Right forelimb (tissue), 1 donor: ENCODE measurements at places on chromosomes 1 and 21.
A peak's percentile ranks its signal among the peaks of the same experiment; 100 is the strongest.

- DNase-seq, result no peak
Measured at GRCh38 chr1:13764588-13765332, 64.8 kb downstream of the PRDM2 start.

- no peak for DNase-seq
Measured at GRCh38 chr1:51410568-51411460, 80.5 kb upstream of the TTC39A start.

GRCh38 chr1:7510389-7510931 lies 260.6 kb upstream of the VAMP3 start:
- DNase-seq, result no peak

GRCh38 chr1:26999440-26999987 lies 6.0 kb downstream of the TRNP1 start:
- no peak for DNase-seq

DNA sequence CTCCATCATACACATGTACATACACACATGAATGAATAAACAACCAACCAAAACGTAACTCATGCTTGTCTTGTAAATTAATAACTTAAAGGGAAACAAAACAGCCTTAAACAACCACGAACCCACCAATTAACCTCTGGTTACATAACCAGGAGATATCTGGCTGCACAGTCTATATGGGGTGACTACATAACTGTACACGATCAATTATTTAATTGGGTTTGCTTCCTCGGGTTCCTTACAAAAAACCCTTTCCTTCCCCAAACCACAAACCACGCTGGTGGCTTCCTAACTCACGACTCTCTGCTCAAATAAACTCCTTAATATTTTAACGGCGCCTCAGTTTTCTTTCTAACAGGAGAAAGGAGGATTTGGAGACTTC lies 744 bp downstream of the ZNF670 start:
- DNase-seq, result no peak

DNA sequence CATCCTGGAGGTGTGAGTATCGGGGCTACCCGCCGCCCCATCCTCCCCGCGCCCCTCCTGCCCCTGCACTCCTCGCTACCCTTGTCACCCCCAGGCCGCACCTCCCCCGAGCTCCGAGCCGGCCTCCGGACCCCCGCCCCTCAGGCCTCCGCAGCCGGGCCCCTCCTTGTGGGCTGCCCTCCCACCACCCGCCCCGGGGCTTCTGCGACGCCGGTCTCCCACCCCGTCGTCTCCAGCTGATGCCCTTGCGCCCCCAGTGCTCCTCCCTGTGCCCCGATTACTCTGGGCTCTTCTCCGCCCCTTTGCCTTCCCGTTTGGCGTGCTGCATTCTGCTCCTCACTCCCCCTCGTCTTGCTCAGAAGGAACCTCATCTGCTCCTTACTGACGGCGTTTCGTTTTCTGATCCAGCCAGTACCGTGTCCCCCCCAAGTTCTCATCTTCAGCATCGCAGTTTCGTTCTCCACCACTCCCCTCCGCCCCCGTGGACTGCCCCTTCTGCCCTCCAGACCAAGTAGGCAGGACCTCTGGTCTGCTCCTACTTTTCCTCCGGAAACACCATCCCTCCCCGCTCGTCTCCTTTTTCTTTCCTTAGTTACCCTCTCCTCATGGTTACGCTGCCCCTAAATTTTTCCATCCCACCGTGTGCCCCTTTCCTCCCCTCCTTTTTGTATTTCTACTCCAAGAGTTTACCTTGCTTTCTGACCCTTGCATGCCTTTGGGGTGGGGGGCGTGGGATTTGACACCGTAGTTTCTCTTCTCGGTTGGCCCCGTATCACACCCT lies 841 bp downstream of the SNX27 start:
- DNase-seq, result peak; percentile 56

- no peak for DNase-seq
Measured at GRCh38 chr1:67214420-67215174, 48.3 kb downstream of the IL23R start.

DNA sequence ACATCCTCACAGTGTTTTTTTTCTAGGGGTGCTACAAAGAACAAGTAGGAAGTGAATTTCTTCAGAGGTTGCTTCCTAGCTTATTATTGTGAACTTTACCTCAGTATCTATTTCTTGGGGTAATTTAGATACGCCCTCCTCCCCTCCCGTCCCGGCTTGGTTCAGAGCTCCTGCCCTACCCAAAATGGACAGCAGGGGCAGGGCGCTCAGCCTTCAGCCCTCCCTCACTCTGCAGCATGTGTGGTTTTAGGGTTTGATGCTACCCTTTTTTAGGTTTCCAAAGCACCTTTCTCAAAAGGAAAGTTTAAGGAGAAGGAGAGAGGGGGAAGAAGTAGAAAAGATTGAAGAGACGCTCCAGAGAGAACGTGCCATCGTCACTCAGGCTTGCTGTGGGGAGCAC lies 16.9 kb upstream of the POGK start:
- no peak for DNase-seq

- no peak for DNase-seq
Measured at GRCh38 chr21:35229290-35229689, 180.2 kb upstream of the RUNX1 start.

DNA sequence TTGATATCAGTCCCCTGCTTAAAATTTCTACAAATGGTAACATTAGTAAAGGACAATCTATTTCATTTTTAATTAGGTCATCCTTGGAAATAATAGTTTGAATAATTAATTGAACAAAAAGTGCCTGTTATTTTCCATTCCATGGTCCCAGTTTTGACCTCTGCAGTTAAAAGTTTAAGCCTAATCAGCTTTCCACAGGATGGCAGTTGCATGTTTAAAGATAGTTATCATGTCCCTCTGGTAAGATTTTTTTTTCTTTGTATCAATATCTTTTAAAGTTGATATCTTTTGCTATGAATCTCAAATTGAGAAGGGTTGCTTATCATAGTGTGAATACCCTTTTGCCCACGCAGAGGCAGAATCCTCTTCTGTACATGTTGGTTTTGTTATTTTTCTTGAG lies 90.4 kb downstream of the HS2ST1 start:
- no peak for DNase-seq

GRCh38 chr1:64248065-64248464 lies 44.6 kb downstream of the UBE2U start:
- DNase-seq, result no peak

DNA sequence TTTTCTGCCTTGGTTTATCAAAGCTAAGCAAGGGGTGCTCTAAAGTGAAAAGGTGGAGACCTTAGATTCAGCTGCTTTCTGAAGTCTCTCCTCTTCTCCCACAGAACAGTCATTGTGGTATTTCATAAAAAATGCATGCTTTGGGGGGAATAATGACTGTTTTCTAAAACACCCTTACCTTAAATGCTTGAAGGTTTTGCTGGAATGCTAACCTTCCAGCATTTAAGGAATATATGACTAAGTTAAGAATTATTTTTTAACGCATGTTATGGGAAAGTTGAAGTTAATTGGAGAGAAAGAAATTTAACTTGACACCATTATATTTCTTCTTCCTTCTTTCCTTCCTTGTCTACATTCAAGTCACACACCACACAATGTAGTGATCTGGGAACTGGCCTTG lies 162.5 kb downstream of the ROR1 start:
- no peak for DNase-seq

DNA sequence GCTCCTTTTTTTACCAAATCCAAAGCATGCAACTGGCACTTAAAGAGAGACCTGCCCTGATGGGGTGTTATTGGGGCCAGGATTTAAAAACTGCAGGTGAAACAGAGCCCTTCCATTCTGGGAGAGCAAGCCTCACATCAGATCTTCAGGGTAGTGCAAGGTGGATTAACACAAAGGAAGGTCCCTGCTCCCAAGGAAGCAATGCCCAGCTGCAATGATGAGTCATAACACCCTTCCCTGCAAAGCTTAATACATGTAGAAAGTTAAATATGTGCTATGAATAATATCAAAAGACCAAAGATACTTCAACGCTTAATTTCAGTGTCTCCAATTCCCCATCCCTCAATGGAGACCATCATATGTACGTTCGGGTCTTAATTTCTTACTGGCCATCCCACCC lies 508.0 kb downstream of the OMA1 start:
- no peak for DNase-seq

DNA sequence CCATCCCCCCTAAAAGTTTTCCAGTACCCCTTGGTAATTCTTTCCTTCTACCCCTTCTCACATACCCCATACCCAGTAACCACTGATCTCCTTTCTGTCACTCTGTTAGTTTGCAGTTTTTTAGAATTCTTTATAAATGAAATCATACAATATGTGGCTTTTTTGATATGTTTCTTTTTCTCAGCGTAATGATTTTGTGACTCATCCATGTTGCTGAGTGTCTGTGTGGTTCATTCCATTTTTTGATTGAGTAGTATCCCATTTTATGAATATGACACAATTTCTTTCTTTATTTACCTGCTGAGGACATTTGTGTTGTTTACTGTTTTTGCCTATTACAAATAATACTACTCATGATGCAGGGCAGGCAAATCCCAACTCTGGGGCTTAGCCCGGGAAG lies 1605.3 kb downstream of the BRINP3 start:
- no peak for DNase-seq

- peak; percentile 32 for DNase-seq
Measured at GRCh38 chr21:38915546-38915945, 109.8 kb downstream of the ETS2 start.

GRCh38 chr1:48470950-48471690 lies 884 bp downstream of the SPATA6 start:
- DNase-seq, result peak; percentile 59

GRCh38 chr1:225880636-225881035 lies 1.5 kb downstream of the TMEM63A start:
- peak; percentile 44 for DNase-seq

DNA sequence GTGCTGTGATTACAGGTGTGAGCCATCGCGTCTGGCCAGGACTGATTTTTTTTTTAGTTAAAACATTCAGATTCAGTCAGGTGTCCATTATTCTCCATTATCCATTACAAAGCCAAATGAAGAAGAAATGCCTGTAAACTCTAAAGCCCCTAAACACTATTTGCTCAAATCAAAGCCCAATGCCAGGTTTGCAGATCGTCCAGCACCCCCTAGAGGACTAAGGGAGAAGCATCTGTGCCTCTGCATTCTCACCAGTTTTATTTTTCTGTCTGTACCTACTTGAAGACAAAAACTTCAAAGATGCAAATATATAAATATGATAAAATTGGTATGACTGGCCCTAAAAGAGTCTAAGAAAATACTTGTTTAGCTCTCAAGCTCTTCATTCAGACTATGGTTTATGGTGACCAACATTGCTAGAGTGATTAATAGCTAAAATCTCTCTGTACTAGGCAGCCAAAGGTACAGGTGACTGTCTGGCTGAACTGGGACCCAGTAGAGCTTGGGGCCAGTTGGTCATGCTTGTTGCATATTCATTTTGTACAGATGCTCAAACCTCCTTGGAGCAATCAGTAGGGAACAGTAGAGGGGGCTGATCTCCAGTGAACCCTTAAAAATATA lies 138.4 kb downstream of the SYT2 start:
- DNase-seq, result no peak

DNA sequence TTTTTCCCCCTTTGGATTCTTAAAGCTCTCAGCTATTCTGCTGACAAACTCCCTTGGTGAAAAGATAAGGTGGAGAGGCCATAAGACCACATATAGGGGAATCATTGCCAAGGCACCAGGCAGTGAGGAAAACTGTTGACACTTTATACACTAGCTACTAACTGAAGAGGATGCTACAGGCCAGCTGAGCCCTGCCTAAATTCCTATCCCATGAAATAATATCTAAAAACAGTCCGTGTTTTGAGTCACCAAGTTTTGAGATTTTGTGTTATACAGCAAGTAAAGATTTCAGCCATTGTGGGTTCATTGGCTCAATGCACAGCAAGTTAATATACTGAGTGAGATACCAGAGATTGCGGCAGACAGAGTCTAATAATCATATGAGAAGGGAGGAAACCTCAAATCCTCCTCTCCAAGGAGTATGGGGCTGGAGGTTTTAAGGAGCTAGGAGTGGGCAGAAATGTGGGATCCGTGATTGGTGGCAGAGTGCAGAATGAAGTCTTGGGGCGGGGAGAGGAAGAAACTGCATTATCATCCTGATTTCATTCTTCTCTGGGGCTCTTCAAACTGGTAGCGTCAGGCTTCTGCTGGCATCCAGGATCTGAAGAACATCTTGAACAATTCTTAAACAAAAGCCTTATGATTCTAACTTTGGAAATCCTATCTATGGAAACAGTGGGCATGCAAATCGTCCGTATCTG lies 9.2 kb downstream of the CLDN8 start:
- no peak for DNase-seq

GRCh38 chr1:18820791-18821641 lies 38.4 kb downstream of the TAS1R2 start:
- DNase-seq, result peak; percentile 91

GRCh38 chr1:192592981-192593708 lies 17.6 kb downstream of the RGS1 start:
- DNase-seq, result no peak

- DNase-seq, result no peak
Measured at GRCh38 chr1:220705782-220706181, 15.6 kb downstream of the C1orf115 start.

DNA sequence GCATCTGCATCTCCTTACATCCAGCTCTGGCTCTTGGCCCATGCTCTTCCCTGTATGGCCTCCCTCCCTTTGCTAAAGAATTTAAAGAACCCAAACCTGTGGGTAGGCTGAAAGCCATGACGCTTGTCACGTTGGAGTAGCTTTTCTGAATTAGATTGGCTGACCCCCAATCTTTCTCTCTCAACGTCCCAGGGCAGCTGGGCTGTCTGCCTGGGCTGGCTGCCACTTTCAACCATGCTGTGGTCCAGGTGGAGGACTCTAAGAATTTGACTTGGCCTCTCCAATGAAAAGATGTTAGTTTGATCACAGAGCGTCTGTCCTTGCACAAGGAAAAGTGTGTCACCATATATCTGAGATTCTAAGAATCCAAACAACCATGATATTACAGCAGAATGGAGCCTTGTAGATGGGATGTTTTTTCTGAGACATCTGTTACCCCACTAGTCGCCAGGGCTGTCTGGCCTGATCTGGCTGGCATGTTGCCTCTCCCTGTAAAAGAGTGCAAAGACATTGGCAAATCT lies 6.5 kb upstream of the IGSF3 start:
- DNase-seq, result peak; percentile 90

DNA sequence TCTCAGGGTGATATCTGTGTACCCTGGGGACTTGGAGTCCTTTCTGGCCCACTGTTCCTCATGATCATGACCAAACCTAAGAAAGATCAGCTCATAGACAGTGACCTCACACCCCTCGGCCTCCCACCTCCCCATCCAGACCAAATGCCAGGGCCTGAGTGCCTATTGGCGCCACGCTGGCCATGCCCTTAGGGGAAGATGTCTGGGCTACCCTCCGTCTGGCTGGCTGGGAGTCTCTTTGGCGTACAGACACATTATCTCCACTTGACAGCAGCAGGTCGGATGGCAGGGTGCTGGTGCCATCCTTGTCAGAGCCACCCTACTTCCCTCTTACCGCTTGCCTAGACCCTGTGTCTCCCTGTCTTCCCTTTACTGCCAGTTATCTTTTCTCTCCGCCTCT lies 8.4 kb downstream of the RORC start:
- no peak for DNase-seq

DNA sequence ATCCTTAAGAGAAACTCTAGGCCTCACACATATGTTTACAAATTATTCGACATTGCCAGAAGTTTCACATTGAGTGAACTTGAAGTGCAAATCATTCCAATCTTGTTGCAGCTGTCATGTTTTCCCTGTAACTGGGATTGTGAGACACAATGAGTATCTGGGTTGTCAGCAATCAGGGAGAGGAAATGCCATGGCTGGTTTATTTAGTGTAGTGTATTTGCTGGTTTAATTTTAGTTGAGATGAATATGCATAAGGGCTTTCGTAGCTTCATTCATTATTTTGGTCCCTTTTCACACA lies 54.2 kb upstream of the USP1 start:
- DNase-seq, result no peak

- DNase-seq, result no peak
Measured at GRCh38 chr21:43801006-43801783, 11.8 kb downstream of the RRP1 start.
